ENCODE measurements at places on chromosomes 7 and 10.

DNA sequence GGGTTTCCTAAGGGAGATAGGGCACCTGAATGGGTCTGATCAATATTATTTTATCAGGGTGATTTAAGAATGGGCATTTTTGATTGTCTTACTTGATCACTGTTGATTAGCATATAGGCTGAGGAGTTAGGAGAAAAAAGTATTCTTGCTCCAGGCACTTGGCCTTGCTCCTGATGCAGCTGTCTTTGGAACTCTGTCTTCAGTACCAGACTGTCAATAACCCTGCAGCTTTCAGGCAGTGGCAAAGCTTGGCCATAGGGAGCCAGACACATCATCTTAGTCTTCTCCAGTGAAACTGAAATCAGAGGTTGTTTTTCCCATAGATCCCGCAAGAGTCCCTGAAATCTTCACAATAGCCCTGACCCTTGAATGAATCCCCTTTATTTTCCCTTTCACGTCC is 47.2 kb downstream of the EXOC4 start:
- DNase-seq = no peak

- no peak for DNase-seq
Observed at GRCh38 chr10:6774406-6774805, 194.3 kb upstream of the PRKCQ start.

- DNase-seq = peak; percentile 59
Observed at GRCh38 chr7:157310676-157311185, 26.1 kb upstream of the DNAJB6 start.

GRCh38 chr10:110036640-110037039 is 28.9 kb downstream of the ADD3 start:
- DNase-seq = no peak

DNA sequence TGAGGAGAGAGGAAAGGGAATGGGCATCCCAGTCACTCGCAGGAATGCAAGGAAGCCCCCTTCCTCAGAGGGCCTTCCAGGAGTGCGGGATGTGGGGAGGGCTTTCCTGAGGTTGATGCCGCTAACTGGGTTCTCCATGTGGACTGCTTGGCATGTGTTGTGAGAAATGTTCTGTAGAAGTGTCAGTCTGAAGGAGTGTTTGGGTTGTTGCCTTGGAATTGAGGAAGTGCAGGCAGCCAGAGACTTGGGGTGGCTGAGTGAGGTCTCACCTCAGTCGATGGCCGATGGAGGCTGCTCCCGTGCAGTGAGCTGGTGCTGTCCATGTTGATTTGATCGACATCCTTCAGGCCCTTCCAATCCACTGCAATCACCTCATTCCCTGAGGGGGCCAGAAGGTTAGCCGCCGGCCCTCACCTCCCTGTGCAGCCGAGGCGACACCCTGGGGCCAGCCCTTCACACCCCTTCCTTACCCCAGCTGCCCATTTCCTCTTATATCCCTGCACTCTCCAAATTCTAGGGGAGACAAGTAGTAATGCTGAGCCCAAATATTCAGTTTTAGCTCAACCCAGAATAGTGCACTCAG is 2.7 kb downstream of the FAM131B start:
- no peak for DNase-seq

DNA sequence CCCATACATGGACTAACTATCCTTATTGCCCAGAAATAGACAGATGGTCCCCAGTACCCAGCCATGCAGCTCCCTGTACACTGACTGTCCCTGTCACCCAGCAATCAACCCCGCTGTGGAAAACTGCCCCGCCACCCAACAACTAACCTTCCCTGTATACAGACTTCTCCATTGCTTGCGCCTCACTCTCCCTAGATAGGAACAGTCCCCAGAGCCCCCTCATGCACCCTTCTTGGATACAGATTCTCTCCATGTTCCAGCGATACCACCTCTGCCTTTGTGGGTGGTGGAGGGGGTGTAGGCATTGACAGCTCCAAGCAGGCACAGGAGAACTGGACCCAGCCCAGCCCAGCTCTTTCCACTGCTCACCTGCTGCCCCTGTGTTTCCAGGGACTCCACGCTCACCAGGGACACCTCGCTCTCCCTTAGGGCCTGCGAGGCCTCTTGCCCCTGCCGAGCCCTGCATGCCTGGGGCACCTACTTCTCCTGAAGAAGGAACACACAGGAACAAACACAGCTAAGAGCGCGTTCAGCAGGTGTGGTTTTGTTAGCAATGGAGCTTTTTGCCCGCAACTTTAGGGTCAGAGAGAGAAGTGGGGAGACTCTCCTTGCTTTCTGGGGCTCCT is 7.2 kb downstream of the SFTPD start:
- DNase-seq = no peak

DNA sequence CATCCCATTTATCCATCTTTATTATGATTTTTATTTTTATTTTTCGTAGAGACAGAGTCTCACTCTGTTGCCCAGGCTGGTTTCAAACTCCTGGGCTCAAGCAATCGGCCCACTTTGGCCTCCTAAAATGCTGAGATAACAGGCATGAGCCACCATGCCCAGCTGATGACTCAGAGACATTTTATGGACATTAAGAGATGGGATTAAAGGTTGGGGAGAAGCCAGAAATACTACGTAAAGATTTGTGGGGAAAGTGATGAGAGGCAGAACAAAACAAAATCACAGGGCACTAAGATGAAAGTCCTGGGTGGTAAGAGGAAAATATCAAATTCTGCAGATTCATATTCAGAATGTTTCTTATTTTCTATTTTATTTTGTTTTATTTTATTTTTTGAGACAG is 7.6 kb downstream of the WNT8B start:
- DNase-seq = no peak

GRCh38 chr10:113756940-113757543 is 5.6 kb downstream of the PLEKHS1 start:
- DNase-seq = no peak

GRCh38 chr10:122515588-122516231 is 44.8 kb upstream of the DMBT1 start:
- DNase-seq = no peak

- DNase-seq = peak; percentile 84
Observed at GRCh38 chr10:6136215-6137201, 47.7 kb downstream of the RBM17 start.

DNA sequence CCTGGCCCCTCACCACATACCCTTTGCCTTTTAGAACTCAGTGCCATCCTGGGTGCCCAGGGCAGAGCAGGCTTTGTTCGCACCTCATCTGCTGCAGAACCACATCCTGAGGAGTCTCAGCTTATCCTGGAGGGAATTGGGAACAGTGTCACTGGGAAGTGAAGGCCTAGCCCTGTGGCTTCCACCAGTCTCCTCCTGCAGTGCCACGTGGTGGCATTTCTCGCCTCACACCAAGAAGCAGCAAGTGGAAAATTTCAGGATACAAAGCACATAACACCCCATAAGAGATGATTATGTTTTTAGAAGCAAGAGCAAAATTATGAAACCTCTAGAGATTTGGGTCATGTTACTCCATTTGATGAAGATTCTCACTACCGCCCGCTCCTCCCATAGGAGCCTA is 26.8 kb downstream of the UBE2D4 start:
- no peak for DNase-seq

GRCh38 chr10:131490991-131491594 is 179.6 kb upstream of the TCERG1L start:
- DNase-seq = no peak

- no peak for DNase-seq
Observed at GRCh38 chr7:75739796-75740672, 1.3 kb upstream of the HIP1 start.

DNA sequence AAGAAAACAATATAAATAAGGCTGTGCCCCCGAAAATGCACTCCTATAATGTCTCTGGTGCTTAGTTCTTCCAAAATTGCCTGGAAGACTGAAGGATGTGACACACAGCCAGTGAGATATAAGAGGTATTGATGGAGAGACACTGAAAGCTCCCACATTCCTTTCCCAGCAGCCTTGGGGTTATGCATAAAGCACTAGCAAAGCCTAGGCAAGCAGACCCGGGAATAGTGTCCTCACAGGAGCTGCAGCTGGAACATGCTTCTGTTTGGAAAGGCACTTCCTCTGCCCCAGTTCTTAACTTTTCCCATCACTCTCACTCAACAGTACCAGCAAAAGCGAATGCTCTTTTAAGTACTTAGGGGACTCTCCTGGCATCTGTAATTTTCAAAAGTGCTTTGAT is 178.0 kb downstream of the AMPH start:
- DNase-seq = no peak

DNA sequence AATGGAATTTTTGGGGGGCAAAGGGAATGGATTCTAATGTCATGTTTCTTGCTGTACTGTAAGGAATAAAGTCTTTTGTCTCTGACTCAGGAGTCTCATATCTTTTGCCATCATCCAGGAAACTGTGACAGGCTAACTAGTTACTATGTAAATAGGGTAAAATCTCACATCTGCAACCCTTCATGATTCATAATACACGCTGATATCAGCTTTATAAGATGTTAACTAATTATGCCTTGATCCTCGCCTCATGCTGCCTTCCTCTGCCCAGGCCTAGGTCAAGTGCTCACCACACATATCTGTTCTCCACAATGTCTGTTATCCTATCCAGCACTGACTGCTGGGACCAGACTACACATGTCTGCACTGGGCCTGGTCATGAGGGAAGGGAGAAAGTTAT is 81.3 kb upstream of the CXCL12 start:
- no peak for DNase-seq

GRCh38 chr7:28272461-28272877 is 91.9 kb upstream of the JAZF1 start:
- DNase-seq = peak; percentile 74

DNA sequence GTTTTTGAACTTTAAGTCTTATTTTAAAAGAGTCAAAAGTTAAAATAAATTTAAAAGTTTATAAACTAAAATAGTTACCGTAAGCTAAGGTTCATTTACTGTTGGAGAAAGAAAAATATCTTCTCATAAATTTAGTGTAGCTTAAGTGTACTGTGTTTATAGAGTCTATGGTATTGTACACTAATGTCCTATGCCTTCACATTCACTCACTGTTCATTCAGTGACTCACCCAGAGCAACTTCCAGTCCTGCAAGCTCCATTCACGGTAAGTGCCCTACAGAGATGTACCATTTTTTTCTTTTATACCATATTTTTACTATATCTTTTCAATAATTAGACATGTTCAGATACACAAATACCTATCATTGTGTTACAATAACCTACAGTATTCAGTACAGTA is 97.6 kb downstream of the PTN start:
- DNase-seq = no peak

DNA sequence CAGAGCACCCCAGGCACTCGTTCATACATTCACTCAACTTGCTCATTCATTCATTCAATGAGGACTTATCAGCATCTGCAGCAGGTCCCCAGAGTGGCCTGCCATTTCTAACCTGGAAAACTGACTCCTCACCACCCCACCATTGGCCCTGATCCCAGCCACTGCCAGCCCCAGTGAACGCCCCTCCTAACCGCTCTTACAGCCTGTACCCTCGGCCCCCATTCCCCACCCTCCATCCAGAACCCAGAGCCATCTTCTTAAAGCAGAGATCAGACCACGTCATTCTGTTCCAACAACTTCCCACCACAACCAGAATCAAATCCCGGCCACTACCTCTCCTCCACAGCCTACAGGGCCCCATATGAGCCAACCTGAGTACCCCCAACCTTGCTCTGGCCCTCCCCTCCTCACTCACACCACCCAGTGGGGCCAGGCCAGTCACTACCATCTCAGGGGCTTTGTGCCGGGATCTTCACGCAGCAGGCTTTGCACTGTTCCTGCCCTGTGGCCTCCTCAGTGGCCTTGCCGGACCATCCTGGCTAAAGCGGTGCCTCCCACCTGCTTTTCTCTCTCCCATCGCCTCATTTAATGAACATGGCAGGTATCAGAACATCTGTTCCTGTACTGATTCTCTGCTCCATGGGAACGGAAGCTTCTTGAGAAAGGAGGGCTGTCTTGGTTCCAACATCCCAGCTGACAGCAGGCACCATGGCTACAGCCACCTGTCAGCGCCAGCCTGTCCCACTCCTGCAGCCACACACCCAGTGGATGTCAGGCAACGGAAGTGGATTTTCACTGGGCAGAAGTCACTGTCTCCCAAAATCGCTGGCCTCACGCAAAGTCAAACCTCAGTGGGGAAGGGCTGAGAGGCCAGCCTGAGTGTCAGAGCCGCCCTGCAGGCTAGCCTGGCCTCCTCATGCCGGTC is 45.4 kb downstream of the FAM53B start:
- DNase-seq = no peak

DNA sequence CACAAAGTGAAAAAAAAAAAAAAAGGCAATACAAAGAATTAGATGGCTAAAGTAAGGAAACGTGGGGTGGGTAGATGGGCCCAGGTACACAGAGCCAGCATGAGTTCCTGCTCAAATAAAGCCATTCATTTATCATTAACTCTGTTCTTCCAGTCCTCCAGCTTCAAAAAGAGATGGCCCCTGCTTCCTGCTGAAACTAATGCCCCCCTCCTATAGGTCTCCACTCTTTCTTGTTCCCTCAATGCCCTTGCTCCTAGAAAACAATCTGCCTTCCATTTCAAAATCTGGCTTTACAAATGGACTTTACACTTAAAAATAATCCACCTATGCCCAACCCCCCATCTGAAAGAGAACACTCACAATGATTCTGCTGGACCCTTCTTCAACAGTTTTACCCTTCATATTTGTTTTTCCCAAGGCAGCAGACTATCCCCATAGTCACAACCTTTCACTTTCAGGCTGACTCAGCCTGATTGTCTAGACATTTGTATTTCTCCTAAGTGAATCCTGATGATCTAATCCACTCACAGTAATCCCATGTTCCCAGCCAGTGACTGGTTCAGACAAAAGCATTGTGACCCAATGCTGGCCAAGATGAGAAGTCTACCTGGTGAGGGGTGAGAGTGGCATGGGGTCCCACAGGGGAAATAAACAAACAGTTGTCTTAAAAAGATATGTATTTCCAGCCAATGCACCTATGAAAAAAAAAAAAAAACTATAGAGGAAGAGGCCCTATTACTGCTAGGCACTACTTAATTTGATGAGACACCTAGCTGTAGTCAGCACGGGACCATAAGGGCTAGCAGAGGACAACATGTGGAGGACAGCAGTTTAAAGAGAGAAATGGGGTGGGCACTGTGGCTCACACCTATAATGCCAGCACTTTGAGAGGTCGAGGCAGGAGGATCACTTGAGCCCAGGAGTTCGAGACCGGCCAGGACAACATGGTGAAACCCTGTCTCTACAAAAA is 74.6 kb upstream of the GRID1 start:
- DNase-seq = no peak

DNA sequence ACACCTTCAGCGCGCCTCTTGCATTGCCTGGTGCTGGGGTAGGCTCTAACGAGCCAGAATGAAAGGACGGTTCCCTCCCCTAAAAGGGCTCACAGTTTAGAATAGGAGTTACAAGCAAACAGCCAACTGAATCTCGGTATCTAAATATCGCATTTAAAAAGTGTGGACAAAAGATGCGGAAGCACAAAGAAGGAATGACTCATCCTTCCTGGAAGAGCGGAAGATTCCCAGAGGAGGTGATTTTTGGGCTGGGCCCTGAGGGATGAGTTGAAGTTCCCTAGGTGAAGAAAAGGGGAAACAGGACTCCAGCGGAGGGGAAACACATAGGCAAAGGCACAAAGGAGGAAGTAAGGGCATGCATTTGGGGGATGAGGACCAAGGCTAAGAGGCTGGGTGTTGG is 29.9 kb downstream of the SRRM3 start:
- DNase-seq = peak; percentile 60

DNA sequence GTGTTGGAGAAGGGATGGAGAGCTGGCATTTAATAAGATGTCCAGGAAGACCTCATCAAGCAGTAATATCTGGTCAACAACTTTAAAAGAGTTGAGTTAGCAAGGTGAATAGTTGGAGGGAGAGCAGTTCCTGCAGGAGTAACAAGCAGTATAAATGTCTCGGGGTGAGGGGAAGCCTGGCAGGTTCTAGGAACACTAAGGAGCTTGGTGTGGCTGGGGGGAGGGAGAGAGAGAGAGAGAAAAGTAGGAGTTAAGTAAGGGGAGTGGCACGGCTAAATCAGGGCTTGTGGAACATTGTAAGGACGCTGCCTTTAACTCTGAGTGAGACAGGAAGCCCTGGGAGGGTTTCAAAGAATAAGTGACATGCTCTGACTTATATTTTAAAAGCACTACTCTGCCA is 22.0 kb upstream of the LAMB4 start:
- DNase-seq = no peak

Data from H7 (cell line).